SHP77 (cell line): ENCODE measurements at places on chromosomes 6 and 20.

- no peak for DNase-seq
Observed at GRCh38 chr20:32946629-32947028, 57.6 kb downstream of the SUN5 start.

GRCh38 chr20:16095226-16095625 lies 478.0 kb downstream of the KIF16B start:
- no peak for DNase-seq

- no peak for DNase-seq
Observed at GRCh38 chr6:3701631-3702030, 49.9 kb downstream of the PXDC1 start.

DNA sequence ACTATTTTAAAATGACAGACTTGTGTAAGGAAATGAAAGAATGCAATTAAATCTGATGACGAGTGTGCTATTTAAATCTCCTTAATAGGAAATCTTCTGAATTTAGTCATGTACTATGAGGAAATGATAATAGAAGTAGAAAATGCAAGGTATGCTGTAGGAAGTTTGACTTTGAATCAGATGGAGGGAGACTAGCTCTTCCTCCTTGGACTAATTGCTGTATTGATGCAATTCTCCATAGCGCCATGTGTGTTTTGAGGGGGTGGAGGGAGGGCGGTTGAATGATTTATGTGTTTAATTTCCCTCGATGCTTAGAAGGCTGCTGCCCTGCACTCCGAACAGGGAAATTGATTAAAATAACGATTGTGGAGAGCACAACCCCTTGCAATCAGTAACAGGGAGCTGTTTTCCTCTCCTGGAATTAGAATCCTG lies 214.4 kb upstream of the PRND start:
- no peak for DNase-seq

DNA sequence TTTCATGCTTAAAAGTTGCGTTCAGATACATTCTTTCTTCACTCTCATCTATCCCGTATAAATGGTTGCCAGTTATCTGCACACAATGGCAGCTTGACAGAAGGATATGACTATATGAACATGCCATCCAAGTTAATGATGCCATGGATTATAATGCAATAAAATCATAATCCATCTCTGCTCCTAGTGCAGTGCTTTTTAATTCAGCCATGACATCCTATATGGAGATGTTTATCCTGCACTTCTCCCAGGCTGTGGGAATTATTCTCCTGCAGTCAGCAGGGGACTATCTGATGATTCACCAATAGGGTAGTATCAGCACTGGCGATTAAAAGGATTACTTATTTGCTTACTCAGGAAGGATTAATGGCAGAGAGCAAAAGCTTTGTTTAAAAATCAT lies 273.8 kb downstream of the SAMD5 start:
- no peak for DNase-seq

DNA sequence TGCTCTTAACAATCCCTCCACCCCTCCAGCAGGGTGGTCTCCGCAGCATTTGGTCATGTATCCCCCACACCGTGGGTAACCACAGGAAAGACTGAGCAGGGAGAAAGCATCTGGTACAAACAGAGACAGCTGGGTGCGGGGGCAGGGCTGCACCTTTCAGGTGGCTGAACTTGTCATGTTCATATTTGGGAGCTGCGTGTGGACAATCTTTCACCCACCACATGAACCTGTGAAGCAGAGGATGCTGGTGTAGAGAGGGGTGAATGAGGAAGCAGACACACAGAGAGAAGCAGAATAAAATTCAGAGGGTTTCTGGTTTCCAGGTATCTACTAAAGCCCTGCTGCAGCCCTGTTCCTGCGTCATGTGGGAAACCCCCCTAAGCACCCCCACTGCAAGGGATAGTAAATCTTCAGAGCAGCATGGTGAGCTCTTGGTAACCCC lies 8.9 kb downstream of the GFOD1 start:
- no peak for DNase-seq

GRCh38 chr20:37850724-37851355 lies 52.1 kb upstream of the VSTM2L start:
- DNase-seq = no peak
